ENCODE measurements at places on chromosomes 1 and 21. TPM values are rescaled to one million over a fixed set of nuclear protein-coding genes. Genes with fewer than 3 reads are reported as not detected.

SYCP1 gene
- not detected for total RNA-seq

RNF207 gene
- total RNA-seq: 12.8 TPM

TINAGL1 gene
- total RNA-seq: 0.69 TPM

KRTAP13-2 gene
- not detected for total RNA-seq

GBP7 gene
- not detected for total RNA-seq

AK5 gene
- 7.8 TPM for total RNA-seq

GUCA2A gene
- total RNA-seq: not detected

SYT2 gene
- total RNA-seq: 0.02 TPM

NR1I3 gene
- total RNA-seq: not detected

OR2T11 gene
- not detected for total RNA-seq

TAS1R1 gene
- total RNA-seq: not detected
